ENCODE measurements at places on chromosomes 5 and 9.

- no peak for DNase-seq
Observed at GRCh38 chr9:106726070-106726815, 136.7 kb upstream of the ZNF462 start.

GRCh38 chr9:69155341-69156030 is 18.6 kb upstream of the TJP2 start:
- DNase-seq = peak; percentile 24

DNA sequence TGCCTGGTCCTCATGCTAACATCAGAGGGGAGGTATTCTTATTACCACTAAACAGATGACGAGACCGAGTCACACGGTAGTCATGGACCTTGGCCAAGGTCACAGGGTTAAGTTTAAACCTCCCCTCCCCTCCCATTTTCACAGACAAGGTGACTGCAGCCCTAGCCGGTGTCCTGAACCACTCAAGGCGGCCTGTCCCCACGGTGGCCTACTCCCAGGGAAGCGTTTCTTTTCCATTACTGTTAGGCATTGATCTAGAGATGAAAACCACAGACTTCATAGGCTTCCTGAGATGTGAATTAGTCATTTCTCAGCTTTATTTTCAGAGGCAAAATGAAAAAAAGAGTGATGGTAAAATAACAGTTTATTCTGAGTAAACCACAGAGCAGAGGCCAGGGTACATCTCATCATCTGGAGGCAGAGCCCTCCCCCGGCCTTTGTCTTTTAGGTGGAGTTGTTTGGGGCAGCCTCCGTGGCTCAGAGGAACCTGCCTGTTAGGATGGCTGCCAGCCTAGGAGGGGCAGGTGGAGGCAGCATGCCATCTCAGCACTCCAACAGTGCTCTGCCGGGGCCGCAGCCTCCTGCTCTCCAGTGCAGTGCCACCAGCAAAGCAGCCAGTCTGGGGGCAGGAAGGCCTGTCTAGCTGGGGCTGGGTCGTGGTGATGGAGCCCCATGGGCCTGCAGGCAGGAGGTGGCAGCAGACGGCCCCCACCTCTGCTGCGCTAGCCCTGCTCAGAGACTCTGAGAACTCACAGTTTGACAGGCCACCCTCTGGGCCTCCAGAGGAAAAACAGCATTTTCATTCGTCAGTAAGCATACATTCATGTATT is 71.2 kb downstream of the RAPGEF1 start:
- DNase-seq = no peak

GRCh38 chr9:16171911-16172310 is 619.1 kb downstream of the CCDC171 start:
- DNase-seq = no peak

DNA sequence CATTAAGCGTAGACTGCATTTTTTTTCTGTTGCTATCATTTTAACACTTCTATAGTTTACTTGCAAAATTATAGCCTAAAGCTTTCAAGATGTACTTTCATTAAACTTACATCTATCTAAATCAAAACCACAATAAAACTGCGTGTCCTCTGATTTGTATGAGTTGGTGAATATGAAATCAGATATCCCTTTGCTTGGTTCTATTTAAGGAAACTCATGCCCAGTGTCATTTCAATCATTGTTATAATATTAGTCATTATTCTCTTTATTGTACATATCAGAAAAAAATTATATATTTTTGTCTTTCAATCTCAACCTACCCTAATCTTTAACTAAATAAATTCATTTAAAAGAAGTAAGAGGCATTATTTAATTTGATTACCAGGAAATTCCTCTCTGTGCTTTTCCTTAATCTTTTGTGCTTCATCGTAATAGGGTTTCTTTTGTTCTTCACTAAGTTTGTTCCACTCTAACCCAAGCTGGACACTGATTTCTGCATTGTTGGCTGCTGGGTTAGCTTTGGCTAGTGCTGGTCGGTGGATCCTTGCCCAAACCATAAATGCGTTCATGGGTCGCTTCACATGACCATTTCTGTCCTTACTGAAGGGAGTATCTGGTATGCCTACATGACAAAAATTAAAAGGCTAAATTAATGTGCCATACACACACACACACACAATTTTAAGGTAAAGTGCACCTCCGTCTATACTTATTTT is 3.8 kb downstream of the SOX30 start:
- no peak for DNase-seq

DNA sequence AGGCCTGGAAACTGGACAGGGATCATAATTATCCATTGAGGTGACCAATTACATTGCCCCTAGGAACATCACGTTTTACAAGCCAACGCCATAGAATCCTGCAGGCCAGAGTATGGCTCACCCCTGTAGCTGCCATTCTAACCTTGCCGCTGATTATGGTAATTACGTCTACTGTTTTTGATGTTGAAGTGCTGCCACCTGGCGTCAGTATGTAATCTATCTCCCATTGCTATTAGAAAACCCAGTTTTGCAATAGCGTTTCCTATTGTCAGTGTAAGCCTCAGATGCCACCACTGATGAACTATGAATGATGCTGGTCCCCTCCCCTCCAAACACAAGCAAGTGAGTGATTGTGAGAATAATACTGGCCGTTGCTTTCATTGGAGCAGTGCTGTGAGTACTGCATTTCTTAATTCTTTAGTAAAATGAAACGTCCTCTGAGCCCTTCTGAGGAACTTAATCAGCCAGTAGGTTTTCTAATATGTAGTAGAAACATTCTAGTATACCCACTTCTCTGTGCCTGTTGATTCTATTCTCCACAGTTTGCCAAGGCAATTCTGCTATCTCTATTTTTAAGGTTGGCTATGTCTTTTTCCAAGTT is 100.5 kb upstream of the NMUR2 start:
- DNase-seq = peak; percentile 88

- DNase-seq = no peak
Observed at GRCh38 chr9:5044160-5044559, 59.1 kb downstream of the JAK2 start.

- no peak for DNase-seq
Observed at GRCh38 chr9:130181678-130182380, 9.6 kb downstream of the NCS1 start.
